LNCaP clone FGC (cell line): ENCODE measurements at places on chromosomes 7 and 10.

DNA sequence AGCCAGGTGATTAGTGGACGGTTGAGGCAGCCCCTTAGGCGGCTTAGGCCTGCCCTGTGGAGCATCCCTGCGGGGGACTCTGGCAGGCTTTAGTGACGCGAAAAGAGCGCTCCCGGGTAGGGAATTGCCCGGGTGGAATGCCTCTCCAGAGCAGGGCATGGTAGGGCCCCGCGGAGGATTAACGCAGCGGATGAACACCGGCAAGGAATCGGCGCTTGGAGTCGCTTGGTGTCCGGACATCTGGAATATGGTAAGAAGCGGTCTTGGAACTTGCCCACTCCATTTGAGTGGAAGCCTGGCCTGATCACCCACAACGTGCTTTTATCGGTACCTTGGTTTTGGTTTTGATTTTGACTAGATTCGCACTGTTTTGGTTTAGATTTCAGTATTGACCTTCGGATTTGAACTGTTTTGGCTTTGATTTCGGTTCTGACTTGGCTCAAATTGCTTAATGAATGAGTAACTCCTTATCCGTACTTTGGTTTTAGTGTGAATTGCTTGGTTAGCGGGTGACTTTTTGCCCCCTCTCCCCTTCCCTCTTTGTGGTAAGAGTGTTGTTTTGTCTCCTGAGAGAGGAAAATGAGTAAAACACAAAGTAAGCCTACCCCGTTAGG is 24.2 kb upstream of the CHST3 start:
- no peak for DNase-seq

DNA sequence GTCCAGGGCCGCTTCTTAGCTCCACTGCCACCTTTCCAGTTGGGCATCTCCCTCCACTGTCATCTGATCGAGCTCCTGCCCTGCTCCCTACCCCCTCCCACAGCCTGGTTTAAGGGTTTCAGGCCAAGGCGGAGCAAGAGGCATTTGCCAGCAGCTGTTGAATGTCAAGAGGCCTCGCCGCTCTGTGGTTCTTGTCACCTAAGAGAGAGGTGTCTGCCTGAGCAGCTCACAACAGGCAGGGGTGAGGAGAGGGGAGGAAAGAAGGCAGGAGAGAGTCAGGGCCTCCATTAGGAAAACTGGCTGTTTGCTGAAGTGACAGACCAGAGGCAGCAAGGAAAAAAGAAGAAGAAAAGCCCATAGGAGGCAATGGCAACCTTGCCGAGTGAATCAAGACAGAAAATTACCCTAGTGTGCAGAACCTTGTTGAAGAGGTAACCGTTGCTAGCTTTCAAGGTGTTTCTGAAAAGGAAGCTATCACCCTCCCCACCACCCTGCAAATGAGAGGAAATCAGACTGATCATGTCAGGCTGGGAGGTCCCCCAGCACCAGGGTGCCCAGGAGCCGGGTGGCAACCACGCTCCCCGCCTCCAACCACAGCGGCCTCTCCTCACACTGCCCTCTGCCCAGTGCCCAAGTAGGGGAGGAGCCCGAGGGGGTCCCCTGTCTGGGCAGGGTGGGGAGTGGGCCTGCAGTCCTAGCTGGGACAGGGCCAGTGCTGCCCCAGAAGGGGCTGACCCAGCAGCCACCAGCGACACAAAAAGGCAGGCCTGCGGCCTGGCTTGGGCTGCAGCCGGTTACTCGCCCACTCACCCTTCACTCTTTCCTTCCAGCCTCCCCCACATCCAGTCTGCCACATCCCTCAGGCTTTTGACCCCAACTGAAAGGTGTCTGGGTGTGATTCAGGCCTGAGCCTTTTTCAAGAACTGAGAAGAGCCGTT is 7.1 kb downstream of the GATA3 start:
- no peak for DNase-seq

GRCh38 chr7:150965273-150965830 is 12.8 kb downstream of the KCNH2 start:
- DNase-seq, result no peak

- DNase-seq, result no peak
Measured at GRCh38 chr7:126286317-126286716, 966.4 kb downstream of the GRM8 start.

DNA sequence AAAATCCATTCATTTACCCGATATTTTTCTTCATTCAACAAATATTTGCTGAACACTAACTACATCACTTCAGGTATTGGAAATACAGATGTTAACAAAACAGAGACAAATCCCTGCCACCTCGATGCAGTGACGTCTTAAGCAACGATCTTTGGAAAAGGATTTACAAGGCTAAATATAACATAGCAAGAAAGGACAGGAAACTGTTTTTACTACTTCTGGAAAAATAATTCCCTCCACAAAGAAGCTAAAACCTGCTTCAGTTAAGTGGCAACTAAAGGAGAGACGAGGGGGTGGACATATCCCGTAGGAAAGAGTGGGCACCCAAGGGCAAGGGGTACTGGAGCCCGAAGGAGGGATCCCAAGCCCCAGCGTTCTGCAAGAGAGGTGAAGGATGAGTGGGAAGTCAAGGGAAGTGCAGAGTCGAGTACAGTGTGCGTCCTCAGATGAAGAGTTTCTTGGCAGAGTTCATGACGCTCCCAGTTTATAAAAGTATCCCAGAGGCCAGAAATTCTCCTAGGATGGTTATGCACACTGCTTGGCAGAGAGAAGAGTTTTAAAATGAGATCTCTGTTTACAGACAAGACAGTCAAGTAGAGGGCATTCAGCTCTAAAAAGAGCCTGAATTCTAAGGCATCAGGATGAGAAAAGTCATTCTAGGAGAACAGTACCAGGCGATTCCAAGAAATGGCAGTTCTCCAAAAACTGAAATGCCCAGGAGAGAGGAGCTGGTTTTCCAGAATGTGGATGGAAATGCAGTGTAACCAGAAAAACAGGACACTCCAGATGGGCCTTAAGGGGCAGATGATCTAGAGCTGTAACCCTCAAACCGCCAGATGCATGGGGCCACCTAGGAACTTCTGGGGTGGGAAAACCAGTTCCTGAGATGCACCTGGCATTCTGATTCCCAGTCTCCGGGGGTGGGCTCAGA is 97.3 kb downstream of the GRB10 start:
- peak; percentile 82 for DNase-seq
